H9 (cell line): ENCODE measurements at places on chromosomes 5 and 9. TPM values are rescaled to one million over a fixed set of nuclear protein-coding genes. Genes with fewer than 3 reads are reported as not detected.

Gene MUSK
- total RNA-seq: not detected in 2 replicates

Gene SLC25A2
- total RNA-seq: not detected in 2 replicates

GRCh38 chr9:92745331-92745730 lies 19.3 kb downstream of the BICD2 start:
- no peak for DNase-seq

GRCh38 chr5:6755519-6755918 lies 42.3 kb downstream of the TENT4A start:
- no peak for DNase-seq

DNA sequence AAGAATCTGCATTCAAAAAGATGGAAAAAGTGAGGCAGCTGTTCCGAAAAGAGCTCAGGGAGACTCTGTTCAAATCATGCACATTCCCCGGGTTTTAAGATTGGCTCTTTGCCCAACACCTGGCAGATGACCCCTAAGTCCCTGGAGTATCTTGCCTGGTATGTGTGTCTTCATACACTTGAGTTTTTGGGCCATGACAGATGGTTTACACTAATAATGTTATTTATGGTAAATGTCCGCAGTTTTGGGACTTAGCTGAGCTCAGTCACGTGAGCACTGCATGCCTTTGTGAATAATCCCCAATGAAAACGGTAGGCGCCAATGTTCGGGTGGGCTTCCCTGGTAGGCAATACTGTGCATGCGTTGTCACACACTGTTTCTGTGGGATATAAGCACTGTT lies 316.1 kb downstream of the PRDM9 start:
- DNase-seq: no peak

DNA sequence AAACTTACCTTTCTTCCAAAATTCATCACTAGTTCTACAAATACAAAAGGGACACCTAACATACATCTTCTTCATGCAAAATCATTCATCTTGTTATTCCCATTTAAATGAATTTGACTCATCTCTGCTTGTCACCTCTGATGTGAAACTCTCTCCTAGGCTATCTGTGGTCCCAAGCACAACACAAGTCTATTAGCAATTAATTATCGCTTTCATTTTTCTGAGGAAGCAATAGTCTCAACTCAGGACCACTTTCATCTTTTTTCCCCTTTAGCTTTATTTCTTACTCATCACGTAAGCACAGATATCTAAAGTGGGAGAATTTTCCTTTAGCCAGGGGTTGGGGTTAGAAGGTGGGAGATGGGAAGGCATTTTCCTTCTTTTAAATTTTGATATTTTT lies 131.9 kb downstream of the ST8SIA4 start:
- DNase-seq: no peak

GRCh38 chr9:127991757-127992274 lies 11.0 kb upstream of the EEIG1 start:
- DNase-seq: no peak

GRCh38 chr9:16453390-16453789 lies 417.1 kb downstream of the BNC2 start:
- no peak for DNase-seq

- no peak for DNase-seq
Observed at GRCh38 chr5:72183101-72183520, 75.8 kb downstream of the MAP1B start.

GRCh38 chr9:71676460-71676859 lies 91.9 kb downstream of the CEMIP2 start:
- no peak for DNase-seq
